ENCODE measurements at places on chromosomes 7 and 10.

- H3K4me1 ChIP-seq: no peaks in the 10 kb centered on the region
- no peaks in the 10 kb centered on the region for H3K36me3 ChIP-seq
- DNase-seq: no peak
- H3K4me3 ChIP-seq: no peak overlapping the region
- no peaks in the 10 kb centered on the region for H3K27me3 ChIP-seq
Observed at GRCh38 chr7:24133691-24134090, 150.3 kb upstream of the NPY start.

GRCh38 chr10:11448545-11449244 is 162.8 kb downstream of the USP6NL start:
- peaks cover 48% of the 10 kb centered on the region for H3K27me3 ChIP-seq
- H3K4me1 ChIP-seq: no peaks in the 10 kb centered on the region
- no peak overlapping the region for H3K27ac ChIP-seq
- no peak overlapping the region for H3K4me3 ChIP-seq
- no peak for DNase-seq

GRCh38 chr10:24419066-24419465 is 210.1 kb downstream of the KIAA1217 start:
- H3K27me3 ChIP-seq: no peaks in the 10 kb centered on the region
- no peaks in the 10 kb centered on the region for H3K36me3 ChIP-seq
- no peak for DNase-seq
- peaks cover 11% of the 10 kb centered on the region for H3K4me1 ChIP-seq
- no peak overlapping the region for H3K27ac ChIP-seq

GRCh38 chr10:100007231-100008141 is 2.3 kb downstream of the DNMBP start:
- H3K27me3 ChIP-seq: no peaks in the 10 kb centered on the region
- no peaks in the 10 kb centered on the region for H3K36me3 ChIP-seq
- no peak for DNase-seq
- no peak overlapping the region for H3K27ac ChIP-seq
- H3K4me1 ChIP-seq: peaks cover 8% of the 10 kb centered on the region

- DNase-seq: no peak
- peaks cover 47% of the 10 kb centered on the region for H3K4me1 ChIP-seq
- no peaks in the 10 kb centered on the region for H3K36me3 ChIP-seq
- H3K4me3 ChIP-seq: no peak overlapping the region
Observed at GRCh38 chr10:69363666-69364065, 53.1 kb downstream of the TACR2 start.

DNA sequence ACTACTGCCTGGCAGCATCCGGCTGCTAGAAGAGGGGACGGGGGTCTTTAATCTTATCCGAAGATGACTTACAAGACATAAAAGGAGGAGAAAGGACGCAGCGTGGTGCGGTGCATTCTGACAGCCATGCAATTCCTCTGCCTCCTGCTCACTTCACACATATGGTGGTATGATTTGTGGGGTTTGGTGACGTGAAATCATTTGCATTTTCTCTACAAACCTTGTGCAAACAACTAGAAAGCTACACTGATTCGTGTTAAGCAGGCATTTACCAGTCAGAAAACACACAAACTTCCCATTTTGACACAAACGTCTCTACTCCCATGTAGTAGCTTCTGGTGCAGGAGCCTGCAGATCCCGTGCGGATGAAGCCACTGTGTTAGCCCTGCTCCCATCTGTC is 6.8 kb upstream of the TCERG1L start:
- H3K4me1 ChIP-seq: no peaks in the 10 kb centered on the region
- H3K27me3 ChIP-seq: no peaks in the 10 kb centered on the region
- H3K27ac ChIP-seq: no peak overlapping the region
- H3K36me3 ChIP-seq: no peaks in the 10 kb centered on the region
- DNase-seq: peak; percentile 31

DNA sequence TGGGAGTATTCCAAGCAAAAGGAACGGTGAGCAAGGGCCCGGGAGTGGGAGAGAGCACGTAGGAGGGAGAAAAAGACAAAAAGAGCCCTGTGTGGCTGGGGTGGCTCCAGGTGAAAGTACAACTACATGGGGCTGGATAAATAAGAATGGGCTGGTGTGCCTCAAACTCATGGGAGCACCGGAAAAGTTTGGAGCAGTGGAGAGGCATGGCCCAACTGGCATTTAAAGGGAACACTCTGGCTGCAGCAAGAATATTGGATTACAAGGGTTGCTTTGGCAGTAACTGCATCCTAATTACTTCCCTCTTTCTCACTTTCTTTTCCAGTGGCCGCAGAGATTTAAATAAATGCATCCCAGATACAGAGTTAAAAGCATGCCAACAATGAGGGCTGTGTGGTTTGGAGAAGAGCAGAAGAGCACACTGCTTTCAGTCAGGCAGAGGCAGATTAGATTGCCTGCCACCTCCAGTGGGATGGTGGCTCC is 39.1 kb upstream of the HERPUD2 start:
- no peaks in the 10 kb centered on the region for H3K27me3 ChIP-seq
- H3K4me1 ChIP-seq: no peaks in the 10 kb centered on the region
- no peak overlapping the region for H3K4me3 ChIP-seq
- H3K27ac ChIP-seq: no peak overlapping the region

GRCh38 chr7:154927624-154928125 is 75.2 kb downstream of the PAXIP1 start:
- peaks cover 8% of the 10 kb centered on the region for H3K4me1 ChIP-seq
- no peaks in the 10 kb centered on the region for H3K36me3 ChIP-seq
- no peaks in the 10 kb centered on the region for H3K27me3 ChIP-seq
- DNase-seq: peak; percentile 88

DNA sequence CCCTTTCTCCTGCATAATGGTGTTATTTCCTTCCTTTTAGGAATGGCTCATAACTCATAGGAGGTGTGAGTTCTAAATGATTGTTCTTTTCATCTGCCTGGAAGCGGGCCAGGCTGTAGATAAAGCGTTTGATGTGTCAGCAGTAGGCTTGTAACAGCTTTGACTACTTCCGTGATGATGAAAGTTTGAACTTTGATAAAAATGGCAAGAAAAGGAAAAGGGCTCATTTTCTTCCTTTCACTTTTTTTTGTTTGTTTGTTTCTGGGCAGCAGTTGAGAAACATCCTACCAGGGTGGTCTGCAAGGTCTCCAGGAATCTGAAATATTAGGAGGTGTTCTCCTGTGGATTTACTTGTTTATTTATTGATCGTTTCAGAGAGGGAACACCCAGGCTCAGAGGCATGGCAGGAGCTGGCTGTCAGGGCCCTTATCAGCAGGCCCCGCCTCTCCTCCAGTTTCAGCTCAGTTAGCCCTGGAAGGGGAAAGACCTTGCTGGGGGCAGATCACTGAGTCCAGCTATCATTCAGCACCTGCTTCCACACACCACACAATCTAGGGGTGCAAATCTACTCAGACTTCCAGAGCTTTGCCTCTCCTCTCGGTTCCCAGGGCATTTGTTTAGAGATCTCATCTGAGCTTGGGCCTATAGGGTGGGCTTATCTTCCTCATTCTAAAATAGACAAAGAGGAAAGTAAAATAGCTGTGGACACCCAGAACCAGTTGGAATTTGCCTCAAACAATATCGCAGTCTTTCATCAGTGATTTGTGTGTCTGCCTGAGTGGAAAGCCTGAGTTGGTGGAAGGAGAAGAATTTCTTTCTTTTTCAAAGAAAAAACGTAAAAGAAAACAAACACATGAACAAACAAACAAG is 130.9 kb downstream of the BMPER start:
- H3K4me3 ChIP-seq: no peak overlapping the region
- H3K27ac ChIP-seq: no peak overlapping the region
- peaks cover 14% of the 10 kb centered on the region for H3K4me1 ChIP-seq
- H3K36me3 ChIP-seq: no peaks in the 10 kb centered on the region
- no peaks in the 10 kb centered on the region for H3K27me3 ChIP-seq

- peak overlapping the region; percentile 67 for H3K27ac ChIP-seq
- no peak overlapping the region for H3K4me3 ChIP-seq
- DNase-seq: no peak
- no peaks in the 10 kb centered on the region for H3K36me3 ChIP-seq
- H3K27me3 ChIP-seq: no peaks in the 10 kb centered on the region
- H3K4me1 ChIP-seq: peaks cover 18% of the 10 kb centered on the region
Observed at GRCh38 chr10:3835770-3836169, 50.8 kb upstream of the KLF6 start.

GRCh38 chr7:13987395-13987794 is 2.1 kb downstream of the ETV1 start:
- no peaks in the 10 kb centered on the region for H3K36me3 ChIP-seq
- peak overlapping the region; percentile 87 for H3K27ac ChIP-seq
- H3K4me1 ChIP-seq: no peaks in the 10 kb centered on the region
- H3K27me3 ChIP-seq: no peaks in the 10 kb centered on the region

DNA sequence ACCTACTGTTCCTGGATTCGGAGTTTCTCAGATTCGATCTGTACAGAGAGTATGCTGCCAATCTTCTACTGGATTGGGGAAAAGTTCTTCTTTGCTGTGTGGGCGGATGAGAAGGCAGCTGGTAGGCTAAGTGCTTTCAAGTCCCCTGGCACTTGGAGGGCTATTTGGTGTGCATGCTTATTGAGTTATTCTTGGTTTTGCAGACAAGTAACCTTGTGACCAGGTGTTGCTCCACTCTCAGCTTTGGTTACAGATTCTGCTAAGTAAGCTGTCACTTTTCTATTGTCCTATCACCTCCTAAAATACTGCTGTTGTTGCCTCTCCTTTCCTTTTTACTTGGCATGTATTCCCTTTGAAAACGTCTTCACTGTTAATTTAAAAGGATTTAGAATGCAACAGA is 1375.1 kb upstream of the LRRTM3 start:
- no peaks in the 10 kb centered on the region for H3K36me3 ChIP-seq
- no peak overlapping the region for H3K4me3 ChIP-seq
- DNase-seq: no peak
- H3K27me3 ChIP-seq: no peaks in the 10 kb centered on the region
- no peak overlapping the region for H3K27ac ChIP-seq

DNA sequence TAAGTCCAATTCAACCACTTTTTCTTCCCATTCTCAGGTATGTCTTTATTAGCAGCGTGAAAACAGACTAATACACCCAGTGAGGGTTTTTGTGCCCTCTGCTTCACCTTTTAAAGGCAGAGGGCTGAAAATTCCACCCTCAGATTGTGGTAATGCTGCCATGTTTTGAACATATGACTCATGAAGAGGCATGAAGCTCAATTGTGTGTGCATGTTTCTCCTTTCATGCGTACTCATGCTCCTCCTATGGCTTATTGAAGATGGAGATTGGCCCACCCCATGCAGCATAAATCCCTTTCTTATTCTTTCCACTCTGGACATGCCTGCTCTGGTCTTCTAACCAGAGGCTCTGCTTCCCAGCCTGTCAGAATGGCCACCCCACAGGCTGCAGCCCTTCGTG is 168.0 kb upstream of the PRKCQ start:
- no peaks in the 10 kb centered on the region for H3K27me3 ChIP-seq
- no peaks in the 10 kb centered on the region for H3K4me1 ChIP-seq
- no peak overlapping the region for H3K4me3 ChIP-seq
- no peak overlapping the region for H3K27ac ChIP-seq
- no peaks in the 10 kb centered on the region for H3K36me3 ChIP-seq

DNA sequence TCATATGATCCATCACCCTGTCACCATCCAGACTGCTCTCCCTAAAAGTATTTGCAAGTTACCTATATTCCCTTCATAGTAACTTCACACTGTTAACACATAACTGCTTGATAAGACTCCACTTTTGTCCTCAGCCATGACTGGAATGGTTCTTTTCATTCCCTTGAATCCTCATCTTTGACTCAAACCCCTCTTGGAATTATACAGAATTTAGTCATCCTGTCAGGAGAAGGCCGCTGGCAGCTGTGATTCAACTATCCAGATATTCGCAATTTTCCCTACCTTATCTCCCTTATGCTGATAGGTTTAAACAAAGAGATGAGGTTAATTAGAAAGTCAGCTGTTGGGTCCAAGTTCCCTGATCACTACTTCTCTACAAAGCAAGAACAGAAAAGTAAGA is 143.0 kb upstream of the HPS1 start:
- no peak overlapping the region for H3K4me3 ChIP-seq
- no peaks in the 10 kb centered on the region for H3K36me3 ChIP-seq
- no peaks in the 10 kb centered on the region for H3K4me1 ChIP-seq
- H3K27me3 ChIP-seq: no peaks in the 10 kb centered on the region

- peak overlapping the region; percentile 98 for H3K27ac ChIP-seq
- peak overlapping the region; percentile 85 for H3K4me3 ChIP-seq
- H3K4me1 ChIP-seq: peaks cover 27% of the 10 kb centered on the region
- H3K27me3 ChIP-seq: peaks cover 88% of the 10 kb centered on the region
- no peak for DNase-seq
- peaks cover 15% of the 10 kb centered on the region for H3K36me3 ChIP-seq
Observed at GRCh38 chr10:75397496-75398199, 3.9 kb downstream of the ZNF503 start.

DNA sequence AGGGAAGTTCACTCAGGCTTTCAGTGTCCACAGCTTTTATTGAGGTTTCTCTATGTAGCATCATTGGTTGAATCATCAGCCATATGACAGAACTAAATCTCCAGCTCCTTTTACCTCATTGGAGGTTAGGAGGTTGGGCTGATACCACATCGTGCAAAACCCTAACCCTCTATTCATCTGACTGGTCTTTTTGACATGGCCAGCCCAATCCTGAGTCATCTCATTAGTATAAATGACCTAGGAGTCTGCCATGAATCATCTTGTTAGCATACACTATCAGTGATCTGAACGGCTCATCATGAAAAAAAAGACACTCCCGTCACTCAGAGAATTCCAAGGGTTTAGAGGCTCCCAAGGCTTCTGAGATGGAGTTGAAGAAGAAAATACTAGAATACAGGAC is 669.8 kb upstream of the POT1 start:
- no peak for DNase-seq
- H3K4me3 ChIP-seq: no peak overlapping the region
- H3K27me3 ChIP-seq: no peaks in the 10 kb centered on the region
- H3K27ac ChIP-seq: no peak overlapping the region
- no peaks in the 10 kb centered on the region for H3K36me3 ChIP-seq

GRCh38 chr7:67781841-67782240 is 785.2 kb downstream of the TYW1 start:
- no peak for DNase-seq
- H3K27me3 ChIP-seq: no peaks in the 10 kb centered on the region
- H3K4me3 ChIP-seq: no peak overlapping the region
- H3K27ac ChIP-seq: no peak overlapping the region
- H3K36me3 ChIP-seq: no peaks in the 10 kb centered on the region

DNA sequence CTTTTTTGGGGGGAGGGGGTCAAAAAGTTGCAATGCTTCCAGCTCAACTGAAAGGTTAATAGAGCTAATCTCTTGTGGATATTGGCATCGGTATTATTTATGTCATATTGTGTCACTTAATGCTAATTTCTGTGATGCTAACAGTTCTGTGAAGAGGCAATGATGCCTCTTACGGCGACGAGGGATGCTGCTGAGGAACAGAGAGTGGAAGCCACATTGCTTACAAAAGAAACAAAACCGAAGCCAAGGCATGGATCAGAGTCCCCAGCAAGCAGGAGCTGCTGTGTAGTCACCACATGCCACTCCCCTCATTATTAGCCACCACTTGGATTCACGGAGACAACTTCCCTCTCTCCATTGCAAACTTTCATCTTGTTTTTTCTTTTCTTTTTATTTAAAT is 536.5 kb upstream of the MGMT start:
- H3K27me3 ChIP-seq: no peaks in the 10 kb centered on the region
- DNase-seq: no peak
- no peak overlapping the region for H3K27ac ChIP-seq
